ENCODE measurements at places on chromosomes 6 and 20.

DNA sequence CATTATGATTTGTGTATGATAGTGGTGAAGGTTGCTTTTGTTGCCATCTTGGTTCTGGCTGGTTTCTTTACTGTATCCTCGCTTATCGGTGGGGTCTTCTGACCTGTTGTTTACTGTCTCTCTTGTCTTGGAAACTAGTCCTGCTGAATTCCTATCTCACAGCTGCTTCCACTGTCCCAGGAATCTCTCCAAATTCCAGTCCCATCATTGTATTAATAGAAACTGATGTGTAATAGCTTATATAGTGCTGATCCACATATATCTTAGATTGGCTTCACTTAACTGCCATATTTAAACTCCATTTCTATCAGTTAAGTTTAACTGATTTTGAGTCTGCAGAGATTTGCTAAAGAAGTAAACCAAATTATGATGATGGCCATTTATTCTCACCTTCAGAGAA lies 5.9 kb downstream of the GTF2H5 start:
- no peak for DNase-seq

DNA sequence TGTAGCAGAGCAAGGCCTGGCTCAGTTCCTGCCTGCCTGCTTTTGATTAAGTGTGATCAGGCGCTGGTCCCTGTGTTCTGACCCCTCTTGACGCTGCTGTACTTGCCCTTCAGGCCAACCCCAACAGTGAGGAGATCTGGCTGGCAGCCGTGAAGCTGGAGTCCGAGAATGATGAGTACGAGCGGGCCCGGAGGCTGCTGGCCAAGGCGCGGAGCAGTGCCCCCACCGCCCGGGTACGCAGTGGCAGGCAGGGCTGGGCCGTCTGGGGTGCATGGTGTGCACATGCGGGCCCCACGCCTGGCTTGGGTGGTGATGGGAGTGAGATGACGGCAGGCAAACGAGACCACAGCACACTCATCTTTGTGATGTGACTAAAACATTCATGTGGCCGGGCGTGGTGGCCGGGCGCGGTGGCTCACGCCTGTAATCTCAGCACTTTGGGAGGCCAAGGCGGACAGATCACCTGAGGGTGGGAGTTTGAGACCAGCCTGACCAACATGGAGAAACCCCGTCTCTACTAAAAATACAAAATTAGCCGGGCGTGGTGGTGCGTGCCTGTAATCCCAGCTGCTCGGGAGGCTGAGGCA lies 10.1 kb upstream of the C20orf204 start:
- DNase-seq = no peak

DNA sequence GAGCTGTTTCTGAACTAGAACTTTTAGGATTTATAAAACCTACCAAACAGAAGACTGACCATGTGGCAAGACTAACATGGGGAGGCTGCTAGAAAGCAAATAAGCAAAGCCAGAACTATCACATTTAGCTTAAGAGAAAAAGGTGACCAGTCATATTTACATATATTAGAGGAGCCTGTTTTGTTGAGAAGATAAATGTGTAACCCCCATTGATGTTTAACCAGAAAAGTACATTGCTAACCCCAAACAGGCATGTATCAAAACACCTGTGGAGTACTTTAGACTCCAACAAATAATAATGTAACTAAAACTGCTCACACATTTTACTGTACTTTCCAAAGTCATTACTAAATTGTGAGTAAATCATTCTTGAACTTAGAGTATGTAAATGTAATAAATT lies 35.0 kb downstream of the AKIRIN2 start:
- no peak for DNase-seq

GRCh38 chr20:51624157-51624731 lies 81.7 kb upstream of the NFATC2 start:
- peak; percentile 13 for DNase-seq

- DNase-seq = no peak
Measured at GRCh38 chr20:49166534-49167449, 21.3 kb downstream of the STAU1 start.

DNA sequence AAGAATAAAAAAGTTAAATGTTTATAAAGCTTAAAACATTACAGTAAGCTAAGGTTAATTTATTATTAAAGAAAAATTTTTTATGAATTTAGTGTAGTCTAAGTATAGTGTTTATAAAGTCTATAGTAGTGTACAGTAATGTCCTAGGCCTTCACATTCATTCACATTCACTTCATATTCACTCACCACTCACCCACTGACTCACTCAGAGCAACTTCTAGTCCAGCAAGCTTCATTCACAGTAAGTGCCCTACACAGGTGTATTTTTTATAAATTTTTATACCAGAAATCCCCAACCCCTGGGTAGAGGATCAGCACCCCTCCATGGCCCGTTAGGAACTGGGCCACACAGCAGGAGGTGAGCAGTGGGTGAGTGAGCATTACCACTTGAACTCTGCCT lies 24.3 kb upstream of the ADGRF1 start:
- no peak for DNase-seq

GRCh38 chr6:144335914-144336313 lies 50.8 kb downstream of the UTRN start:
- no peak for DNase-seq

DNA sequence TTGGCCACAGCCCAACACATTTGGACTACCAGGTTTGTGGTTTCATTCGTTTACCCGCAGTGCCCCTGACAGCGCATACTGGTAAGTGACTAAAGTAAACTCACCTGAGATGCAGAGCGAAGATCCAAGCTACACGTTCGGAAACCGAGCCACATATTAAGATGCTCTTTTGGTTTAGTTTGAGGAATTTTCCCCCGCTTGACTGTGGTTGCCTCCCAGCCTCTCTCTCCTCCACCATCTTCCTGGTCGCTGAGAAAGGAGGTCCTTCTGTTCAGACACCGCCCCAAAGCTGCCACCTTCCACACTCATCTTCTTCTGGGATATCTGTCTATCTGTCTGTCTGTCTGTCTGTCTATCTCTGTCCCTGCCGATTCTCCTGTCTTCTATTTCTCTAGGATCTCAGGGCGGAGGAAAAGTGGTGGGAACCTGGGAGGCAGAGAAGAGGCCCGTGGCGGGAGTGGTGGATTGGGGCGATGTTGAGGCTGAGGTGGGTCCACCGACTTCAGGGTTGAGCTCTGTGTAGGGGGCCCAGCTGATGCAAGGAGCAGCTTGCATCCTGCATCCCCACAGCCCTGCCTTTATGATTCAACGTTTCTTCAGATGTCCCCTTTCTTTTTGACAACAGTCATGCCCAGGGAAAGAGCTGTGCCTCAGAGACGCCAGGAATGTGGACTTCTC lies 196.9 kb upstream of the ZNF184 start:
- DNase-seq = no peak

DNA sequence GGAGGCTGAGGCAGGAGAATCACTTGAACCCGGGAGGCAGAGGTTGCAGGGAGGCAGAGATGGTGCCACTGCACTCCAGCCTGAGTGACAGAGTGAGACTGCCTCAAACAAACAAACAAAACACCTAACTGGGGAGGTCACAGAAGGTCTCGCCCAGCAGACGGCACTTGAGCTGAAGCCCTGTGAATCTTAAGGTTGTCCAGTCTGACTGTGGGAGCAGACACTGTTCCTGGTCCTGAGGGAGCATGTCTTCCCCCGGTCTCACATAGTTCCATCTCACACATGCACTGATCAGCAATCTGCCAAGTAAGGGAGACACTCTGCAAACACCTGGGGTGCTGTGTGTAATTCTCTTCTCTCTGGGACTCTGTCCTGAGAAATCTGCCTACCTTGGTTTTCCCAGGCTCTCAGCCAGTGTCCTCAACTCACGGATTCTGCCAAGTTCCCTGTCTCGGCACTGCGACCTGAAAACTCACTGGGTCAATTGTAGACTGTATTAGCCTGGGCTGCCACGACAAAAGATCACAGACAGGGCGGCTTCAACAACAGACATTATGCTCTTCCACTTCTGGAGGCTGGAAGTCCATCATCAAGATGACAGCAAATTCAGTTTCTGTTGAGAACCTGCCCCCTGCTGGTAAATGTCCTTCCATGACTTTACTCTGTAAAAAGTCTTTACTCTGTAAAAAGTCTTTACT lies 94.3 kb downstream of the JPH2 start:
- DNase-seq = peak; percentile 50

- DNase-seq = no peak
Measured at GRCh38 chr20:8404912-8405635, 273.0 kb downstream of the PLCB1 start.

DNA sequence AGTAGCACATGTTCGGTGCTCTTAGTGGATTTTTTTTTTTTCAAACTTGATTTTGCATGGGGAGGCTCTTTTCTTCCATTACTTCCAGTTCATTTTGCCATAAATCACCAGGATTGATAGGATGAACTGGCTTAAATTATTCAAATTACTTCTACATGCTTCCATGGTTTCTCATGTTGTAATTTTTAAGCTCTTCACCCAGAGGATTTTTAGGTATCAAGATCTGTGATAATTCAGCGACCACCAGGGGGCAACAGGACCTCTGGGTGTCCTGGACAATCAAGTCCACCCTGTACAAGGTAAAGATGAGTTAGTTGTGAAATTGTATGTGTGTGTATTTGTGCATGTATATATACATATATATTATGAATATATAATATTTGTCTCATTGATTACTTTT lies 4.2 kb upstream of the EPHA7 start:
- DNase-seq = peak; percentile 23

DNA sequence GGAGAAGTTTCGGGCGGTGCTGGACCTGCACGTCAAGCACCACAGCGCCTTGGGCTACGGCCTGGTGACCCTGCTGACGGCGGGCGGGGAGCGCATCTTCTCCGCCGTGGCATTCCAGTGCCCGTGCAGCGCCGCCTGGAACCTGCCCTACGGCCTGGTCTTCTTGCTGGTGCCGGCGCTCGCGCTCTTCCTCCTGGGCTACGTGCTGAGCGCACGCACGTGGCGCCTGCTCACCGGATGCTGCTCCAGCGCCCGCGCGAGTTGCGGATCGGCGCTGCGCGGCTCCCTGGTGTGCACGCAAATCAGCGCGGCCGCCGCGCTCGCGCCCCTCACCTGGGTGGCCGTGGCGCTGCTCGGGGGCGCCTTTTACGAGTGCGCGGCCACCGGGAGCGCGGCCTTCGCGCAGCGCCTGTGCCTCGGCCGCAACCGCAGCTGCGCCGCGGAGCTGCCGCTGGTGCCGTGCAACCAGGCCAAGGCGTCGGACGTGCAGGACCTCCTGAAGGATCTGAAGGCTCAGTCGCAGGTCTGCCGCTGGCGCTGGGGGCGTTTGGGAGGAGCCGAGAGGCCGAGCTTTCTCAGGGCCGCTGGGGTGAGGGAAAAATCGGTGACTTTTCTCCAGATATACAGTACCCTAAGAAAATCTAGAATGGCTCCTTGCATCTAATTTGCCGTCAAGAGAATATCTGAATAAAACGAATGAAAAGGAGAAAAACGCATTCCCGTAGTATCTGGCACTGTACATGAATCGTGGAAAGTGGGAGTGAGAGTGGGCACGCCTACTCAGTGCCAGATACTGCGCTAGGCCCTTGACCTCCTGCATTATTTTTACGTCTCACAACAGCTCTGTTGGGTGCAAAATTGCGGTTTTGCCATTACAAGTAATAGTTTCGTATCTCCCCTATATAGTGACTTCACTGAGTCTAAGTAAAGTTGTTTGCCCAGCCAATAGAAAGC lies 1.0 kb downstream of the CALHM6 start:
- no peak for DNase-seq

DNA sequence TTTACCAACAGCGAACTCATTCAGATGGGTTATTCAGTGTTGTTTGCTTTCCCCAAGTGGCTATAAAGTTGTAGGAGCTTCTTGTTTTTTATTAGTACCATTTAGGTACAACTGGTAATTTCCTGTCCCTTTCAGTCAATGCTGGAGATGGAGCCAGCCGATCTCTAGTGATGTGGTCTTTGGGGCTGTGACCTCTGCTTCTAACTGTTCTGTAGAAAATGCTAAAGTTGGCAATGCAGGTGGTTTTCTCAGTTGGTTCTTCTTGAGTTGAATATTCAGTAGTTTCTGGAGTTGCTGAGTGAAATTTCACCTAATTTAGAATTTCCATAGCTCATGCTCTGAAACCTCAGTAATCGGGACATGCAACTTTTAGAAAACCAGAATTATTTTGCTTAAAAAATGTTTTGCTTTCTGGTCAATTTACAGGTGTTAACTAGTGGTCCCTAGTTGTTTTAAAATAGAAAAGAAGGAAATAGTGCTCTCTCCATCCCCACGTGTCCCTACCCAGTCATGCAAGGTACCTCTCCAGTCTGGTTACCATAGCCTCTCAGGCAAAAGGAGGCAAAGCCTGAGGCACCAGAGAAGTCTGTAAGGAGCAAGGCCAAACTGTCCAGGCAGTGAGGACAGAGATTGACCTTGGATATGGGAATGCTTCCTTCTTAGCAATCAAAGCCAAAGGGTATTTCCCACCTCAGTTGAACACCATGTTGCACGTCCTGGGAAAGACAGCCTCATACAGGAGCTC lies 27.3 kb upstream of the GABRR1 start:
- no peak for DNase-seq

GRCh38 chr6:131652472-131652871 lies 15.4 kb downstream of the ENPP3 start:
- peak; percentile 8 for DNase-seq

DNA sequence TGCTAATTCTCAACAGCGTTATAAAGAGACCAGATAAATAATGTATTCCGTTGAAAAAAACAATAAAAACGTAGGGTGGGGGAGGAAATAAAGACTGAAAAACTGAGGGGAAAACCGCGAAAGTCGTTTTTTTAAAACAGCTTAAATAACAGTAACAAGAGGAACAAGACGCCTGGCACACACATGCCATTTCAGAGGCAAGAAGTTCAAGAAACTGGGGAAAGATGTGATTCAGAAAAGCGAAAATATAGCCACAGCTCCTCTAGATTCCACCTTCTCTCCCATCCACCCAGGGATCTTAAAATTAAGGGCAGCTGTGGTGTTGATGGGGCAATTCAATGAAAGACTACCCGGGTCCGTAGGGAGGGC lies 1.3 kb downstream of the EPB41L2 start:
- DNase-seq = no peak

- DNase-seq = no peak
Measured at GRCh38 chr20:51680067-51680749, 88.0 kb downstream of the ATP9A start.

DNA sequence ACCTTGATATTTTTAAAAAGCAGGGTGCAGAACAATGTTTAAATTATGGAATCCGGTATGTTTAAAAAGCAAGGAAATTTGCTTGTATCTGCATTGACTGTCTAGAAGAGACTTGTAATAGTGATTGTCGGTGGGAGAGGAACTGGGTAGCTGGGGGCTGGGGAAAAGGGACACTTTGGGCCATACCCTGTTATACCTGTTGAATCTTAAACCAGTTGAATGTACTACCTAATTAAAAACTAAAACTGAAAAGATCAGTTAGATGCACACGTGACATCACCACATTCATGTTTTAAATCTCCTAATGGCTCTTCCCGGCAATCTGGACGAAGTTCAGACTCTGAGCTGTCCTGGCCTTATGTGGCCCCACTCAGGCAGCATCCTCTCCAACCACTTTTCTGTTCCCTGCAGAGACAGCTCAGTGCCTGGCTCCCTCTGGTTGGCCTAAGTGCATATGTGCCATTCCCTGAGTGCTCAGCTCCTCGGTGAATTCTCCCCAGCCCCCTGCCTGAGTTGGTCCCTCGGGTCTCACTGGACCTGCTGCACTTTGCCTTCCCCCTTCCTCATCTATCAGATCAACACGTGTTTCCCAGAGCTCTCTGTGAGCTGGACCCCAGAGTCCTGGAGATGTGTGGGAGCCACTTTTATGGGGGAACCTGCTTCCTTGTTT lies 36.3 kb downstream of the SLC52A3 start:
- DNase-seq = no peak

All from NCI-H510A (cell line).